COLO829 (cell line): ENCODE measurements at places on chromosomes 1 and 21.
A peak's percentile ranks its signal among the peaks of the same experiment; 100 is the strongest.

DNA sequence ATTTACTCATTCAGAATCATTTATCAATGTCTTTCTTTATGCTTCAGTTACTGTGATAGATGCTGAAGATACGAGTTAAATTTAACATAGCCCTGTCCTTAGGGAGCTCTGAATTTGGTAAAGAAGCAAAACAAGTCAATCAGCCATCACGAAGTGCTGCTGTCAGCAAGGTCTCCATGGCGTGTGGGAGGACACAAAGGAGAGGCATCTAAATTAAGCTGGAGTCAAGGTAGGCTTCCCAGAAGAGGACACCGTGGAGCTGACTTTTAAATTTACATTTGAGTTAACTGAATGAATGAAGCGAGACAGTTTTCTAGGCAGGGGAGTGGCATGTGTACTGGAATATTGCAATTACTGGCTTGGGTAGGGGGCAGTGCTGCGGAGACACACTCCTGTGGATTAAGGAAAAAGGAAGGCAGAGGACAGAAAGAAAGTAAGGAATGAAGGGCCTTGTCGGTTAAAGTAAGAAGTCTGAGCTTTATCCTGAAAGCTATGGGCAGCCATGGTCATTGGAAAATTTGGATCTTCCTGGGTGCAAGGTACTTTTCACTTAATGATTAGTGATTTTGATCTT is 41.3 kb upstream of the C1orf87 start:
- no peak for DNase-seq

- no peak for DNase-seq
These were observed 1.4 kb upstream of the NUP133 start for GRCh38 chr1:229509576-229509975.

DNA sequence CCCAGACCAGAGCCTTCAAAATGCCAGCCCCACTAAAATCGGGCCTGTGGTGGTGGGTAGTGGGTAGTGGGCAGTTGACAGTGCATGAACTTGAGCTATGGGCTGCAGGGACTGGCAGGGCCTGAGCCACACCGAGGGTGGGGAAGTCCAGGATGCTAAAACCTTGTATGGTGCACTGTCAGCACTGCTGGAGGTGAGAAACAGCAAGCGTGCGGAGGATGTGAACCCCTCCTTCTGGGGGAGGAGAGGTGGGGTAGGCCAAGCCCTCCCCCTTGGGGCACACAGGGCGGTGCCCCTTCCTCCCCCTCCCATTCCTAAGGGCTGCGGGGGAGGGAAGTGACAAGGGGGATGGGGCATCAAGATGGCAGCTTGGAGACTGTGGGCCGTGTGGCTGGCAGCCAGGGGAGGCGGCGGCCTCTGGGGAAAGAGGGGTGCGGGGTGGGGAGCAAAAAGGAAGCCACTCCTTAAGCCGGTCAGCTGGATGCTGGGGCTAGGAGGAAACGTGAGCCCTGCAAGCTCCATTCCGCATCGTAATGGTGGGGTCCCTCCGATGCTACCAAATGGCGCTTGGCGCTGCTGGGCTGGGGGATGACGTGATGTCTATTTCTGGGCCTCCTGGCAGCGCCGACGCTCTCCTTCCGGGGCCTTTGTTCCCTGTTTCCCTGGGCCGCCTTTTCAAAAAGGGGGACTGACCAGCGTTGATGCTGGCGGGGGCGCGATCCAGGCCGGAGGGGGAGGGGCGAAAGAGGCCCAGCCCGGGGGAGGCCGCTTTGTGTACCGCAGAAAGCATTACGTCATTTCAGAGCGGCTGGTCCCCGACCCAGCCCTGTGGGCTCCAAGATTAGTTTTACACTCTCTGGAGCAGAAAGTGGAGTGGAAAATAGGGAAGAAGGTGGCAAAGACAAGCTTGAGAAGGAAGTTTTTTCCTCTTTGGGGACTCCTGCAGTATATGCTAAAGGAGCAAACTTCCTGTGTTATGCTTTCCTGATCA is 809 bp downstream of the SYT11 start:
- no peak for DNase-seq

DNA sequence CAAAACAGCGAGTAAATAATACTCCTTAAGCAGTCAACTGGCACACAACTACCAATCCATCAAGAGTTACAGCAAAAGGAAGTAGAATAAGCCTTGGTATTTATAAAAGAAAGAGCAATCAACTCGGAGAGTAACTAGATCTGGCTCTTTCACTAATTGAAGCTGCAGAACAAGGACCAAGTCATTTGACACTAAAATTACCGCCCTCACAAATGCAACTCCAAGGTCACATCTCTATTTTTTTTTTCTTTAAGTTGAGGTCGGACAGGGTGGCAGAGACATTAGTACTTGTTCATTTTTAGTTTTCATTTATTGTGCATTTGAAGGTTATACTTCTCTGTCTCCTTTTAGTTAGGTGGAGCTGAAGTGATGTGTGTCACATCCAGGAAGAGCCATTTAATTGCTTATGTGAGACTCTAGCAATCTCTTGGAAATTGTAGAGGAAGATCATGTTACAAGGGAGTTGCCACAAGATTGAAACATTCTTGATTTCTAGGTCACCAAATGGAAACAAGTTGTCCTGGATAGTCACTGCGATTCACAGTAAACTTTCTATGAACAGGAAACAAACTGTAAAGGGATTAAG is 138.1 kb upstream of the ADAMTS5 start:
- DNase-seq: no peak

GRCh38 chr1:31723828-31724359 is 20.1 kb upstream of the COL16A1 start:
- peak; percentile 71 for DNase-seq

DNA sequence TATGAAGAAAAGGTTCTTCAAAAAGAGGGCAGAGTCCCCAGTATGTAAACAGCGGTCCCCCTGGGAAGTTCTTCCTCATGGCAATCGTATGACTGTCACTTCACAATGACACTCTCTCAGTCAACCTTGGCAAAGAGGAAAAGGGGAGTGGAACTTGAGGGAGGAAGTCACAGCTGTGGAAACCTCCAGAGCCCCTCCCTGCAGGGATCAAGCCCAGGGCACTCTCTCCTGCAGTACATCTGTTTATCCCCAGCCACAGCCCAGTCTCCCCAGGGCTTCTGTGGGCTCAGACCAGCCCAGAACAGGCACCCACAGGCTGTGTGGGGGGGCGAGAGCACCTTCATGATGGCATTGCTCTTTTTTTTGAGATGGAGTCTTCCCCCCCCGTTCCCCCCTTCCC is 2.0 kb downstream of the ATP13A2 start:
- DNase-seq: no peak

- peak; percentile 57 for DNase-seq
These were observed 8.2 kb downstream of the IFFO2 start for GRCh38 chr1:18948048-18948912.

DNA sequence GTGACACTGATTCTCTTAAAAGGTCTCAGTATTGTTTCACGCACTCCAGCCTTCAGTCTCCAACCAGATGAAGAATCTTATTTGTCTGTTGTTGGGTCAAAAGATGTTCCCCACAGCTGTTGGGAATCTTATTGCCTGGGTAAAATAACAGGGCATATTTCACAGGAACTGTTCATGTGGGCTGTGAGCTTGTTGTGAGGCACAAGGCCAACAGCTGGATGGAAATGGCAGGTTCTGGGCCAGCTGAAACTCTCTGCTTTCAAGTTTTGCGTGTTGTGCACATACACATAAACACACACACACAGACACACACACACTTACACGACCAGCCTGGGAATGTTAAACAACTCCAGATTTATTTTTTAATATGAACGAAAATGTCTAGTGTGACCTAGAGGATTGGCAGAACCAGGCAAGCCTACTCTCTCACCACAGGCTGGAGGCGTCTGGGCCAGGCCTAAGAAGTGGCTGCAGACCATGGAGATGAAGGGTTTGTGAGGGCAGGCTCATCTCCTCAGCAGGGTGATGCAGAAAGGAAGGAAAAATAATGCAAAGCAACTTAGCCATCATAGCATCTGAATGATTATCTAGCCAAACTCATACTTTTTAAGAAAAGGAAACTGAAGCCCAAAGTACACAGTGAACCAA is 357.0 kb downstream of the TTLL7 start:
- DNase-seq: no peak

- DNase-seq: no peak
These were observed 2.4 kb upstream of the ELAPOR1 start for GRCh38 chr1:109111386-109112055.

DNA sequence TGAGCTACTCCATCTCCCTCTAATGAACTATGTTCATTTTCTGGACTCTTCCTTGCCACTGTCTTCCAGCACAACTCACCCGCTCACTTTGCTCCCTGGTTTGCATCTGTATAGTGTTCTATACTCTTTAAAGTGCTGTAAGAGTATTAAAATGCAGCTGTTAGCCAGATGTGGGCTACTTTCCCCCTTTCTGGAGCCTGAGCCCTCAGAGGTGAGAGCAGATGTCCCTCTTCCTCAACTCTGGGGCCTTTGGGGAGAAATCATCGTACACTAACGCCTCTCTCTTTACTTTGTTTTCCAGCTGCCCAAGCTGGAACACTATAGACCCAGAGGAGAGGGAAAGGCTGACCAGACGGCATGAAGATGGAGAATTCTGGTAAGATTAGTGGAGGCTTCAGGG is 39.4 kb downstream of the CAPN2 start:
- DNase-seq: no peak

DNA sequence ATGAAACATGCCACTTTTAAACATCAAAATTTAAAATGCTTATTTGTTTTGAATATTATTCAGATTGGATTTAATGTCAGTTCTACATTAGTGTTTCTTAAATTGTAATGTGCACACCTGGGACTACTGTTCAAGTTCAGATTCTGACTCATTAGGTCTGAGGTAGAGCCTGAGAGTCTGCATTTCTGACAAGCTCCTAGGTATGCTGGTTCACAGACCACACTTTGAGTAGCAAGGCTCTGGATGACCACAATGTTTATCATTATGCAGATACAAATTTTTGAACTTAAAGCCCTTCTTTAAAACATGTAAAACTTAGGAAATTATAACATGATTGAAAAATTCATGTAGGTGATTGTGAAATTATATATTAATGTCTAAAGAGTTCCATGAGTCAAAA is 40.2 kb downstream of the TTLL7 start:
- no peak for DNase-seq

GRCh38 chr1:184260382-184260781 is 126.4 kb upstream of the C1orf21 start:
- DNase-seq: no peak

- peak; percentile 86 for DNase-seq
These were observed 59.8 kb upstream of the ACOT11 start for GRCh38 chr1:54488065-54488750.

DNA sequence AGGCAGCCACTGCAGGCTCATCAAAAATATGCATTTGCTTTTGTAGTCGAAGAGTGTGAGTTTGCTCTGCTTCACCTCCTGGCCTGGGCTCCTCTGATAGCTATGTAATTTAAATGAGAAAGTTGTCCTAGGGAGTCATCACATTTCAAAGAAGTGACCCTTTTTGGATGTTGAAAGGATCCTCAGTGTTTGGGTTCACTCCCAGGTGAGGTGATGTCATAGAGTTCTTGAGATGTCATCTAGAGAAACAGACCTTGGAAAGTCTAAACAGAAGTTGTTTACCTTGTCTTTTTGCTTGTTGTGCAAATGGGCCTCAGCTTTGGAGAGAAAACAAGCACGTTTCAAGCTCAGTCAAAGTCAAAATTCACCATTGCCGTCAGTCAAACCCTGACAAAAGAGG is 92.0 kb upstream of the BARHL2 start:
- no peak for DNase-seq

DNA sequence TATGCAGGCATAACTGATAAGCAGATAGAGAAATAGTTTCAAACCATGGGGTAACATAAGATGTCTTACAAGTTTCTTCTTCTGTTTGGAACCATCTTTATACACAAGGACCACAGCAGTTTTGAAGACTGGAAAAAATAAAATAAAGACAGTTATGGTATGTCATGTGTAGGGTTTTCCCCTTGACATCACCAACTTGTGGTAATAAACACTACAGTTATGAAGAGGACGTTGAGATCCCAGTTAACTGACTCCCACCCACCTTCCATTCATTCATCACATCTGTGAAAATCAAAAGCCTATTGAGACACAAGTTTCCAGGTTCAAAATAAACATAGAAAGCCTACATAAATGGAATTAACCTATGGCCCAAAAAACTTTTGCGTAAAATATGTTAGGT is 92.5 kb upstream of the KRTAP19-8 start:
- DNase-seq: no peak

DNA sequence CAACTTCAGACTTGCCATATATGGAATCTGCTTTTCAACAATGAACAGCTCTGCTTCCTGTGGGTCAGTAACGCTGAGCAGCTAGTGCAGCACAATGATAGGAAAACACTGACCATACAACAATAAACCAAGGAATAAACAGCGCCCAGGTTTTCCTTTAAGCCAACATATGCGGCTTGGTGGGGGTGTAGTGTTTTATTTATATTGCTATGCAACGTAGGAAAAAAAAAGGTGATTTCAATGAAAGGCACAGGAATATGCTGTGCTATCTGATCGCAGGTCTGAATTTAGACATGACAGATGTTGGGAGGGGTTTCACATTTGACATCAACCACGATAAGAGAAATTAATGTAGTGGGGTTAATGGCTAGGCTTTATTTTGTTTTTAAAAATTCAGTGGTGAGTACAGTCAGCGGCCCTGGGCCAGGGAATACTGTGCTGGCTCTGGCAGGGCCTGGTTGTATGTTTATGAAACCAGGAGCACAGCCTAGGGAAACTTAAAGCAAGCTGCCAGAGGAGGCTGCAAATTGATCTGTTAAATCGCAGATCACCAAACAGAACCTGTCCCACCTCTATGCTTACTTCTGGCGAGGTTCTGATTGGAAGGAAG is 4.3 kb downstream of the TSPAN2 start:
- DNase-seq: no peak

GRCh38 chr1:84083307-84083706 is 60.8 kb upstream of the PRKACB start:
- no peak for DNase-seq

DNA sequence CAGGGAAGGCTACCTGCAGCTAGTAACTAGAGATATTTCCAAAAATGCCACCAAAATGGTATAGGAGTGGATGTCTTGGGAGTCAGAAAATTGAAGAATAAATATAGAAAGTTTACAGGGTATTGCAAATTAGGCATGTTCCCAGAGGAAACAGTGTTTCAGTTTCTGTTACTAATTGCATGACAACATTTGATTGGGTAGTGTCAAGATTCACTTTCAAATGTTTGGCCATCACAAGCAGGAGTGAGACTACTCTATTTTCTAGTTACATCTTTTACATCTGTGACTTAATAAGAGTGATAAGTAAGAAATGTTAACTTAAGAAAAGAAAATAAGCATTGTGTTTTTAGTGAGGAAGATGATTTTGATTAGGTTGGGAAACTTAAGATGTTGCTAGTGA is 30.2 kb downstream of the AMY1C start:
- DNase-seq: no peak

GRCh38 chr1:63817152-63817667 is 43.4 kb downstream of the ROR1 start:
- DNase-seq: peak; percentile 42

- no peak for DNase-seq
These were observed 53.4 kb upstream of the GJB5 start for GRCh38 chr1:34701326-34702060.

DNA sequence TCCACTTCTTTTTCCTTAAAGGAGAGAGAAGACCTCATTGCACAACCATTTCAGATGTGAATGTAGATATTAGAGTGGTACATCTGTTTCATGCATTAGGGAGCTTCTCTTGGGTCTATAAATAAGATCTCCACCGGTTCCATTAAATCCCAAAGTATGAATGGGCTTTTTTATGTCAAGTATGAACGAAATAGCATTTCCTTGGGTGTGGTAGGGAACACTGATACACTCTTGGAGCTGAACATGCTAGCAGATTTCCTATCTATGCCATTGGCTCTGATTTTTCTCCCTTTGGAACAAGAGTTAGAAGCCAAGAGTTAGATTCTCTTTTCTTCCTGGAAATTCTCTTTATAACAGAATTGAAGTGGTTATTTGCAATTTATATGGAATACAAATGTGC is 245.6 kb upstream of the ADAMTS5 start:
- DNase-seq: no peak

GRCh38 chr21:36321325-36322082 is 1.5 kb downstream of the MORC3 start:
- DNase-seq: peak; percentile 28
